ENCODE measurements at places on chromosomes 16 and 17.

DNA sequence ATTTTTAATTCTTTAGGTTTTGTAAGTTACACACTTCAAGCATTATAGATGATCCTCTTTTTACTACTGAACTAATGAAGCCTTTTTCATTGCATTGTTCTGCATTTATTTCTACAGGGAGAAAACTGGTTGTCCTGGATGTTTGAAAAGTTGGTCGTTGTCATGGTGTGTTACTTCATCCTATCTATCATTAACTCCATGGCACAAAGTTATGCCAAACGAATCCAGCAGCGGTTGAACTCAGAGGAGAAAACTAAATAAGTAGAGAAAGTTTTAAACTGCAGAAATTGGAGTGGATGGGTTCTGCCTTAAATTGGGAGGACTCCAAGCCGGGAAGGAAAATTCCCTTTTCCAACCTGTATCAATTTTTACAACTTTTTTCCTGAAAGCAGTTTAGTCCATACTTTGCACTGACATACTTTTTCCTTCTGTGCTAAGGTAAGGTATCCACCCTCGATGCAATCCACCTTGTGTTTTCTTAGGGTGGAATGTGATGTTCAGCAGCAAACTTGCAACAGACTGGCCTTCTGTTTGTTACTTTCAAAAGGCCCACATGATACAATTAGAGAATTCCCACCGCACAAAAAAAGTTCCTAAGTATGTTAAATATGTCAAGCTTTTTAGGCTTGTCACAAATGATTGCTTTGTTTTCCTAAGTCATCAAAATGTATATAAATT is 53.0 kb downstream of the TUBD1 start:
- peak; percentile 46 for DNase-seq

DNA sequence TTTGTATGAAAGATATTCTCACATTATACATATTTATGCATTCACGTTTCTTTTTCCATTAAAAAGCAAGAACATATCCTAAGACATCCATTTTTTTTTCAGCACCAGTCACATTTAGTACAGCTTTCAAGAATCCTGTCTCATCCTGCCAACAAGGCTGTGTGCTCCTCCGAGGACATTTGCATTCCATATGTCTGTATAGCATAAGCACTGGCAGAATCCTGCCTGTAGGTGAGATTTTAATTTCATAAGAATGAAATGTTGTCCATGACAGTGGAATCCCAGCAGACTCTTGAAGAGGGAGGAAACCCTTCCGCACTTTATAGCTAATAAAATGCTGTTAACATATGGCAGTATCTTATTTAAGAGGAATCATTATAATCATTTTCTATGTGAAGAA is 2.9 kb upstream of the PMP22 start:
- peak; percentile 58 for DNase-seq

DNA sequence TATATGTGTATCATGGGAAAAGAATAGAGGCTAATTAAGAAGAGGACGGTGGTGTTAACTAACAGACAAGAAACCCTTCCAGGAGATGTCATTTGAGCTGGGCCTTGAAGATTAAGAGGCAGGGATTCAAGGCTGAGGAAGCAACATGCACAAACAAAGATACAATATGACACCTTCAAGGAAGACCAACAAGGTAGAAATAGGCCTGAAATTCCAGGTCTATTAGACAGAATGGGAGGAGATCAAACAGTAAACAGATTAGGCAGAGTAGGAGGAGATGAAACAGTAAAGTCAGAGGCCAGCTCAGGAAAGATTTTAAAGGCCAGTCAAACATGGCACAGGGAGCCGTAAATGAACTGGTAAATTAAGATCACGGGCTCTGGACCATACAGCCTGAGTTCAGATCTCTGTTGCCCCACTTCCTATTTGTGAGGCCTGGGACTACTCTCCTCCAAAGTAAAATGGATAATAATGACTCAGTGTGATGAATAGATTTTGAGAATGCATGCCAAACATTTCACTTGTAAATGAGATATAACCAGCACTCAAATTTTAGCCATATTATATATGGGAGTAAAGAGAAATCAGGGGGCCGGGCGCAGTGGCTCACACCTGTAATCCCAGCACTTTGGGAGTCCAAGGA is 38.9 kb downstream of the USP31 start:
- no peak for DNase-seq

- peak; percentile 92 for DNase-seq
These were observed 20.1 kb downstream of the COX11 start for GRCh38 chr17:54948380-54948779.

GRCh38 chr17:48505788-48506187 is 25.0 kb downstream of the HOXB1 start:
- peak; percentile 90 for DNase-seq

DNA sequence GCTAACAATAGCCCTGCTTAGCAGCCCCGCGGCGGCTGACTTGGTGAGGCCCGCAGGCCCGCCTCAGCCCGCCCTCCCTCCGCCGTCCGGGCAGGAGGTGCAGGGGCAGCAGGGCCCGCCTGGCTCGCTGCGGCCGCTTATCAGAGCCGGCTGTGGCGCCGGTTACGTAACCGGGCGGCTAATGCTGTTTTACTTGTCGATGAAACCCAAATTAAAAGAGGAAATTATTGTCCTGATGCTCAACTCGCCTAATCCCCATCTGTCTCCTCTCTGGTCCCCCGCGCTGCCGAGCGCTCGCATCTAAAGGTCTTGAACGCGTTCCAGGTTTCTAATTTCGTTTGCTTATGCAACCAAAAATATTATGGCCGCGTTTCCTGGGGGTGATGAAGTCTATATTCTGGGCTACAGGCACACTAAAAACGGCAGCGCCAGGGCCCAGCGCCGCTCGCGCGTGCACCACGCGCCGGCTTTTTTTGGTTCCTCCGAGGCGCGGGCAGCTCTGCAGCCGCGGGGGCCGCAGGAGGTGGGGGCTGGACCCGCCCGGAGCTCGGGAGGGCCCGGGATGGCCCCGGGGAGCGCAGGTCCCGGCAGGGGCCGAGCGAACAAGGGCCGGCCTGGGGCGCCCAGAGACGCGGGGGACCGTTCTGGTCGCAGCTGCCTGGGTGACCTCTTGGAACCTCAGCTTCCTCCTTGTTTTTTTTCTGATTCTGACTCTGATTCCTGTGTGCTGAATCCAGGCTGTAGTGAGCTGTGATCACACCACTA is 65.2 kb upstream of the TOB1 start:
- peak; percentile 81 for DNase-seq

DNA sequence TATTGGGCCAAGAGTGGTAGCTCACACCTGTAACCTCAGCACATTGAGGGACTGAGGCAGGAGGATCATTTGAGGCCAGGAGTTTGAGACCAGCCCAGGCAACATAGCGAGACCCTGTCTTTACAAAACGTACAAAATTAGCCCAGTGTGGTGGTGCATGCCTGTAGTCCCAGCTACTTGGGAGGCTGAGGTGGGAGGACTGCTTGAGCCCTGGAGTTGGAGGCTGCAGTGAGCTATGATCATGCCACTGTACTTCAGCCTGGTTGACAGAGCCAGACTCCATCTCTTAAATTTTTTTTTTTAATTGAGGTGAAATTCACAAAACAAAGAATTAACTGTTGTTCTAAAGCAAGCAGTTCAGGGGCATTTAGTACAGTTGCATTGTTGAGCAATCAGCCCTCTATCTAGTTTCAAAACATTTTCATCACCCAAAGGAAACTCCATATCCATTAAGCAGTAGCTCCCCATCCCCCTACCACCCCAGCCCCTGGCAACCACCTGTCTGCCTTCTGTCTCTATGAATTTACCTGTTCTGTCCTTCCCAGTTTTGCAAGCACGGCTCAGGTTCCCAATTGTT is 15.6 kb downstream of the SNX29 start:
- no peak for DNase-seq

- DNase-seq: no peak
These were observed 19.2 kb upstream of the USP22 start for GRCh38 chr17:21061971-21062526.

- DNase-seq: no peak
These were observed 82.8 kb upstream of the GSE1 start for GRCh38 chr16:85530370-85530739.

DNA sequence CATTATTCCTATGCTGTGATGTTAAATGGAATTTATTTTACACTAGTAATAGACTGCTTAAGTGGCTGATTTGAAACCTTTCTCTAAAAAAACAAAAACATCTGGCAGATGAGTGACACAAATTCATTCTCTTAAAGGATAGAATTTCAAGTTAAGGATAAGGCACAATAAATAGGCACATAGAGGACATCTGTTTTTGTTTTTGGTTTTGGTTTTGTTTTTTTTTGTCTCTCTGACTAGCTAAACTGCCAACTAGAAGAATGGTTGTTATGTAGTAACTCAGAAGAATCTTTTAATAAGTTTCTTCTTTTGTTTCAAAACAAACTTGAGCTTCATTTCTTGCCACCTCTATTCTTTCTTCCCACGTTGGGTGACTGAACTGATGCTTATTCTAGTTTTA is 5.1 kb upstream of the VPS4A start:
- no peak for DNase-seq

- DNase-seq: peak; percentile 41
These were observed 2.8 kb downstream of the IRX3 start for GRCh38 chr16:54283725-54284318.

- peak; percentile 48 for DNase-seq
These were observed 88.4 kb downstream of the PLXDC1 start for GRCh38 chr17:39062846-39063680.

DNA sequence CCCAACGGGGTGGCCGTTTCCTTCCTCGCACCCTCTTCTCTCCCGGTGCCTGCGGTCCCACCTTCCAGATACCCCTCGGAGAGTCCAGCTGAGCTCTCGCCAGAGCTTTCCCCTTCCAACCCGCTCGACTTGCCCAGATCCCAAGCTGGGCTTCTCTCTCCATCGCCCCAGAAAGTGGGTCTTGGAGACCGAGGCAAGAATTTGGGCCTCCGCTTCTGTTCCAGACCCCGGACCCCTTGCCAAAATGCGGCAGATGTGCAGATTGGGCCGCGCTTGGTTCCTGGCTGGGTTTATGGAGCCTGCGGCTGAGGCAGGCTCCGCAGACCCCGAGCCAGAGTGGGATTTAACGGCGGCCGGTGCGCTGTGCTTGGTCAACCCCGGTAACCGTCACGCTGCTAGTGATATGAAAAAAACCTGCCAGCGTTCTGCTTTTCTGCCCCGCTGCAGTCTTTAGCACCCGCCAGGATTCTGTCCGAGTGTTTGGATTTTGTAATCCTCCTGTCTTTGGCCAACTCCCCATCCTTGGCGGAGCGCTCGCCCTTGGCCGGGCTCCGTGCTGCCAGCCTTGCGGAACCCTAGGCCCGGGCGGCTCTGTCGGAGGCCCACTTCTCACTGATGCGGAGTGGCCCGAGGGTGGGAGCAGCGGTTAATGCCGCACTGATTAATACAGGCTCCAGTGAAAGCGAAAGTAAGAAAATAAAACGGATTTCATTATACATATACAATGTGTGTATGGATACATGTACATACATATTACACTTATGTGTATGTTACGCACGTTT is 754 bp upstream of the SLFN11 start:
- peak; percentile 53 for DNase-seq

- DNase-seq: no peak
These were observed 213.9 kb downstream of the MRTFB start for GRCh38 chr16:14284930-14285512.

DNA sequence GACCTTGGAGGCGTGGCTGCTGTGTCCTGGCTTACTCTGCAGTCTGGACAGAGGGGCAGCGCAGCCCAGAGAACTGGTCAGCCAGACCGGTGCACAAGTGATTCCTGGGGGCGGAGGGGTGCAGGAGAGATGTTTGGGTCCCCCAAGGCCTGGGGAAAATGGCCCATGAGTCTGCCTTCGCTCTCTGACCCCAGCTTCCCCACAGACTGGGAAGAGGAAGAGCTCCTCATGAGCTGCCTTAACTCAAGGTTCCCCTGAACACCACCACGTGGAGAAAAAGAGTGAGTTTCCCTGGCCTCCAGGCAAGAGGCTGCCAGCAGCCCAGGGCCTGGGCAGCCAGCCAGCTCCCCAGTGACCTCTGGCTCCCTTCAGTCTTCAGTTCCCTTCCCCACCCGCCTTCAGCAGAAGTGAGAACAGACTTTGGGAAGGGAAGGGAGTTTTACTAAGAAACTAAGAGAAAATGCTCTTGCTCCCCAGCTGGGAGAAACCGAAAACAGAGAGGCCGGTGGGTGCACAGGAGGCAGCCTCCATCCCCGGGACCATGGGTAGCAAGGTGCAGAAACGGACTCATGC is 2.0 kb upstream of the C17orf99 start:
- DNase-seq: peak; percentile 55

- peak; percentile 34 for DNase-seq
These were observed 71.0 kb upstream of the ATF7IP2 start for GRCh38 chr16:10314811-10315210.

DNA sequence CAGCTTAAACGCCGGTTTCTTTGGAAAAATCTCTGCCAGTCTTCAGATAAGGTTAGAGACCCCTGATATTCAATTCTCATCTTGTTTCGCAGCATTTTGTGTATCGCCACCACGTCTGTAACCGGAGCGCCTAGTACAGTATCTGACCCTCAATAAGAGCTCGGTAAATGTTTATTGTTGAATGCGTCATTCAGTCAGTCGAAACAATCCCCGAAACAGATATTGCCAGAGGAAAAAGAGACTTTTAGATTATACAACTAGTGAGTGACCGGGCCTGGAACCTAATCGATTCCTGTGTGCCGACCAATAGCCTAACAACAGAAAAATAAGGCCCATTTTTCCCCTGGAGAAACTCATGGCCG is 626 bp downstream of the PELP1 start:
- DNase-seq: no peak

DNA sequence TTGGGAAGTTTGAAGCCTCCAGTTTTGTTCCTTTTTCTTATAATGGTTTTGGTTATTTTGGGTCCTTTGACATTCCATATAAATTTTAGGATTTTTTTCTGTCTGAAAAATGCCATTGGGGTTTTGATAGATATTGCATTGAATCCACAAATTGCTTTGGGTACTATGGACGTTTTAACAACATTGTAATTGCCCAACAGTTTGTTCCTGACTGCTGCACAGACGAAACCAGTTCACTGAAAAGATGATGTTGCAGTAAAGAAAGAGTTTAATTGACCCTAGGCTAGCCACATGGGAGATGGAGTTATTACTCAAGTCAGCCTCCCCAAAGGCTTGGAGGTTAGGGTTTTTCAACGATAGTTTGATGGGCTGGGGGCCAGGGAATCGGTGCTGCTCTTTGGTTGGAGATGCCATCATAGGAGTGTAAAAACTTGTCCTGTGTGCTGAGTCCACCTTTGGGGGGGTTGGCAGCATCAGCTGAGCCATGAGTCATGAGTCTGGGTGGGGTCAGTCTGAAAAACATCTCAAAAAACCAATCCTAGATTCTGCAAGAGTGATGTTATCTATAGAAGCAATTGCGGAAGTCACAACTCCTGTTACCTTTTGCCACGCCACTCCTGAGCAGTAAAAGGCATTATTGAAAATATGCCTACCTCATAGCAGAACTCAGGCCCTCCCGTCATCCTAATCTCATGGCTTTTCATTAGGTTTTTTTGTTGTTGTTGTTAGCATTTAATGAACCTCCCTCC is 2.7 kb upstream of the PRSS41 start:
- no peak for DNase-seq

GRCh38 chr17:82225368-82226029 is 3.3 kb upstream of the SLC16A3 start:
- DNase-seq: no peak

- no peak for DNase-seq
These were observed 95.7 kb upstream of the RBFOX1 start for GRCh38 chr16:7236824-7237410.

GRCh38 chr17:48055531-48056245 is 7.5 kb downstream of the NFE2L1 start:
- DNase-seq: peak; percentile 92

GRCh38 chr17:76597156-76598003 is 11.7 kb upstream of the ST6GALNAC2 start:
- DNase-seq: no peak

GRCh38 chr16:55836158-55836611 is 3.3 kb upstream of the CES1 start:
- no peak for DNase-seq
